ENCODE measurements at places on chromosomes 12 and 14.
A peak's percentile ranks its signal among the peaks of the same experiment; 100 is the strongest.

- DNase-seq, result peak; percentile 99
These were observed at the start of the genes FGFR1OP2 and INTS13 for GRCh38 chr12:26937863-26938700. Gene FGFR1OP2, plus strand, starts transcription at chr12:26938470. Its CDS starts 15,689 bp downstream, at chr12:26954159. Gene INTS13, minus strand, starts transcription at chr12:26937981. Its CDS starts 1,178 bp downstream, at chr12:26936803.

- DNase-seq, result no peak
These were observed 443 bp downstream of the MAGOHB start for GRCh38 chr12:10612984-10613348.

- DNase-seq, result no peak
These were observed 270.8 kb upstream of the BTG1 start for GRCh38 chr12:92416385-92416812.

DNA sequence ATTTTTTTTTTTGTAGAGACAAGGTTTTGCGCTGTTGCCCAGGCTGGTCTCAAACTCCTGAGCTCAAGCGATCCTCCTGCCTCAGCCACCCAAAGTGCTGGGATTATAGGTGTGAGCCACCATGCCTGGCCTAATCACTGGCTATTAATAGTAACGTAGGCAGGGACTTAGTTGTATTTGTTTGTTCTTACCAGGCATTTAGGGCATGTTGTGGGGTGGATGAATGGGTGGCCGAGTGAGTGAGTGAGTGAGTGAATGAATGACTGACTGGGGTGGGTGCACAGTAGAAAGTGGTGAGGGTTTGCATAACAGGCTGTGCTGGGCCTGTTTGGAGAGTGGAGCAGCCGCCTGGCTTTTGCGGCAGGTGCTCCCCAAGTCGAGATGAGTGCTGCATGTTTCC lies 87.0 kb downstream of the FOXN4 start:
- DNase-seq, result no peak

GRCh38 chr12:49979791-49980190 lies 7.0 kb downstream of the AQP6 start:
- no peak for DNase-seq

All from heart left ventricle (tissue), 16 donors.